MG63 (cell line): ENCODE measurements at places on chromosomes 4 and X.

- no peak for DNase-seq
These were observed 50.4 kb downstream of the GSTCD start for GRCh38 chr4:105758958-105759357.

DNA sequence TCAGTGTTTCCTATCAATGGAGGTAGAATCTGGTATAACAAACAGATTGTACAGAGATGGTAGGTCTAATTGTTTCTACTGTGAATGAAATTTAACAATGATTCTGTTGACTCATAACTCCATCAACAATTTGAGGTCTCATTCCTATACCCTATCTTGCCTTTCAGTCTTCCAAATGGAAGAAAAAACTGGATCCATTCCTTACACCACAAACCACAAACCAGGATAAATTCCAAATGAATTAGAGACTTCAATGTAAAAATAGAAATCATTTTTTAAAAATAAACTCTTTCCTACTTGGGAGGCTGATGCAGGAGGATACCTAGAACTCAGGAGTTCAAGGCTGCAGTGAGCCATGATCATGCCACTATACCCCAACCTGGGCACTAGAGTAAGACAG lies 114.4 kb upstream of the WDR44 start:
- no peak for DNase-seq

DNA sequence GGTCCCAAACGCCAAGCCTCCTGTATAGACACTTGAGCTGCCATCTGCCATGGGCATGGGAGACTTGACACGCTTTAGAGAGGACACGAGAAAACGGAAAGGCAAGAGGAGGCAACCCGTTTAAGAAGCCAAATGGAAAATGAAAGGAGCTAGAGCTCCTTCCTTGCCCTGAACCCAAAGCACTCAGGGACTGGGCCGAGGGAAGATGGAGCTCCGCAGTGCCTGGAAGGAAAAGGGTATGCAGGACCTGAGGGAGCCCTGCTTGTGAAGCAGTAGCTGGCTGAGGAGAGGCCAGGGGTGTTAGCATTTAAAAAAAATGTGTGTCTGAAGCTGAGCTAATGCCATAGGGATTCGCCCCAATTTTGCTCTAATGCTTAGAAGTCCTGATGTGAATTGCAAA lies 15.1 kb downstream of the MCF2 start:
- DNase-seq: no peak

DNA sequence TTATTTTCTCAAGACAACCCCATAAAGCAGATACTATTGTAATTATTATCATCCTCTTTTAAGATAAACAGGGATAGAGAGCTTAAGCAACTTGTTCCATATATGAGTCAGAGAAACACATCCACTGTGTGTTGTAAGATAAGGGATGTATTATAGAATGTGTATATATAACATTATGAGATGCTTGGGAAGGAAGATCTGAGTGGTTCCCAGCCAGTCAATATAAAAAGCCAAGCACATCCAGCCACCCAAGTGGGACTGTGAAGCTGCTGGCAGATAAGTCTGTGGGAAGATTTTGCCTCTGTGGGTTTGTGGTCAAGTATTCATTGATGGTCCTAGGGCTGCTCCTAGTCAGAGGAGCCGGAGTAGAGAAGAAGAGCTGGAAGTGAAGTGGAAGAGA lies 16.5 kb upstream of the BMPR1B start:
- no peak for DNase-seq
